ENCODE measurements at places on chromosomes 2 and 18. TPM values are rescaled to one million over a fixed set of nuclear protein-coding genes. Genes with fewer than 3 reads are reported as not detected.
A peak's percentile ranks its signal among the peaks of the same experiment; 100 is the strongest.

Gene CYP27A1
- 5.8 TPM for total RNA-seq

- DNase-seq = no peak
Measured at GRCh38 chr2:187266147-187266546, 181.9 kb downstream of the CALCRL start.

Gene NDC80
- total RNA-seq = 26.0 TPM

DNA sequence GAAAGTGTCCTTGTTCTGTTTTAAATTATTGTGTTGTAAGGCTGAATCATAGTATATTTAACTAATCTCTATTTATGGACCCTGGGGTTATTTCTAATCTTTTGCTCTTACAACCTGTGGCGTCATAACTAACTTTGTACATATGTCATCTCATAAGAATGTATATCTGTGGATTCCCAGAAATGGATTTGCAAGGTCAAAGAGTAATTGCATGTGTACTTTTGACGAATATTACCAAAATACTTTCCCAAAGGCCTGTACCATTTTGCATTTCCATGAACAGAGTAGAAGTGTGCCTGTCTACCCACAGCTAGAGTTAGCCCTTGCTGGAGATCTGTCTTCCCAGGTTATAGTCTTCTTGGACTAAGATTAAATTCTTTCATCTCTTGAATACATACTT, 42.8 kb downstream of the SEMA4F start:
- DNase-seq = peak; percentile 19

DNA sequence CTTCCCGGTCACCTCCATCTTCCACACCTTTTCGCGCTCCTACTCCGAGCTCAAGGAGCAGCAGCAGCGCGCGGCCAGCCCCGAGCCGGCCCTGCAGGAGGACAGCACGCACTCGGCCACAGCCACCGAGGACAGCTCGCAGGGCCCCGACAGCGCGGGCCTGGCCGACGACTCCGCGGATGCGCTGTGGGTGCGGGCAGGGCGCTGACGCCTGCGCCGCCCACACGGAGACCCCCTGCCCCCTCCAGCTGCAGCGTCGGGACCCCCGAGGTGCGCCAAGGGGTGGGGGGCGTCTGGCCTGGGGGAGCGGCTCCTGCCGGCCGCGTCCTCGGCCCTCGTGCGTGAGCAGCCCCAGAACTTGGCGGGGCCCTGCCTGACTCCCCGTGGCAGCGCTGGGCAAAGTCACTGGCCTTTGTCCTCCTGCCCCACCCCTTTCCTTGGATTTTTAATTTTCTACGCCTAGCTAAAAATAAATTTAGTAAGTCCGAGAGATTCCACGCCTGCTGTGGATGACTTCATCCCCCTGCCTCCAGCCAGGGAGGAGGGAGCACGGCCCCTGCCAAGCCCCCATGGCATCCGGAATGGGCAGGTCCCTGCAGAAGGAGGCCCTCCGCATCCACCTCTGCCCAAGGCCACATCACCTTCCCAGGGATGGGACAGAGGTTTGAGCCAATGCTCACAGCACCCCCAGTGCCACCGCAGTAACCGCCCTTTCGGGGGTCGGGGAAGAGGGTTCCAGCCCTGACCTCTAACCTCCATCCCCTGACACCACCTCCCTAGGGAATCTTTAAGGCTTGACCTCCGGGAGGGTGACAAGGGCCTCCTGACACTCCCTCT, 51.6 kb downstream of the SLC66A2 start:
- no peak for DNase-seq

- DNase-seq = no peak
Measured at GRCh38 chr2:212752730-212753351, 214.2 kb upstream of the ERBB4 start.

DNA sequence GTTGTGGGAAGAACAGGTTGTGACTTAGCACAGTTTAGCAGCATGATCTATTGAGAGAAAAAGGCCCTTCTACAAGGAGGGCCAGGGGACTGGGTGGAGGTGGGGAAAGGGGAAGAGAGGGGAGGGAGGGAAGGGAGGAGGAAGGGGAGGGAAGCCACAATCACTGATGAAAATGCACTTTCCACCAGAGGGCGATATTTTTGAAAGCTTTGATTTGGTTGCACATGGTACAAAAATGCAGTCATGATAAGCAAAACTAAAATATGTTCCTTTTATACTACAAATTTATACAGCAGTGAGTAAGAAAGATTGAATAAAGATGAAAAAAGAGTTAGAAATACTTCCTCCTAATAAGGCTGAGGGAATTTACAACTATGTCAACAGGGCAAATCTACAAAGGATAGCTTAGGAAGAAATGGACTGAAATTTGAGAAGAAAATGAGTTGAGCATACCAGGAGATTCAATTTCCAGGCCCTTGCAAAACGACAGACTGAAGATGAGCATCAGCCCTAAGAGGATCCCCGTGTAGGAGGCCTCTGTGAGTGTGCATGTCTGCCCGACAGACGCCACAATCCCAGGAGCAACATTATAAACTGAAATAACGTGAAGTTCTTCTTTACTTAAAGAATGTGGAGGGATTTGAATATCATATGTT, 17.2 kb downstream of the SH3YL1 start:
- peak; percentile 79 for DNase-seq

Gene LAMA3
- total RNA-seq = 224 TPM

DNA sequence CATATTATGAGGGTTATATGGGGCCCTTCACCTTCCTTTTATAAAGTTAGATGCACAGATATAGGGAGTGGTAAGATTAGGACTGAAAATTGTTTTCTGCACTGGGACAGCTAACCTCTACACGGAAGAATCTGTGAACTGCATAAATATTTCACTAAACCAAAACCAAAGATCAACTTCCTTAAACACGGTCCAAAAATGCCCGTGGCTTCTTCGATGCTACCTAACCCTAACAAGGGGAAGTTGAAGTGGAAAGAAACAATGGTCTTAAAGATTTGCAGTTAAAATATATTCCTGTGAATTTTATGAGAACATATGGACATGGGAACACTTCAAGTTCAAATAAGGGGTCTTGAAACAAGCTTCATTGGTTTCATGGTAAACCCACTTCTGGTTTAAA, 33.3 kb upstream of the PAX3 start:
- DNase-seq = no peak

Gene GPR17
- total RNA-seq = 1.0 TPM

Gene MAP3K2
- total RNA-seq = 64.7 TPM

- no peak for DNase-seq
Measured at GRCh38 chr2:15047184-15047583, 414.7 kb downstream of the LRATD1 start.

DNA sequence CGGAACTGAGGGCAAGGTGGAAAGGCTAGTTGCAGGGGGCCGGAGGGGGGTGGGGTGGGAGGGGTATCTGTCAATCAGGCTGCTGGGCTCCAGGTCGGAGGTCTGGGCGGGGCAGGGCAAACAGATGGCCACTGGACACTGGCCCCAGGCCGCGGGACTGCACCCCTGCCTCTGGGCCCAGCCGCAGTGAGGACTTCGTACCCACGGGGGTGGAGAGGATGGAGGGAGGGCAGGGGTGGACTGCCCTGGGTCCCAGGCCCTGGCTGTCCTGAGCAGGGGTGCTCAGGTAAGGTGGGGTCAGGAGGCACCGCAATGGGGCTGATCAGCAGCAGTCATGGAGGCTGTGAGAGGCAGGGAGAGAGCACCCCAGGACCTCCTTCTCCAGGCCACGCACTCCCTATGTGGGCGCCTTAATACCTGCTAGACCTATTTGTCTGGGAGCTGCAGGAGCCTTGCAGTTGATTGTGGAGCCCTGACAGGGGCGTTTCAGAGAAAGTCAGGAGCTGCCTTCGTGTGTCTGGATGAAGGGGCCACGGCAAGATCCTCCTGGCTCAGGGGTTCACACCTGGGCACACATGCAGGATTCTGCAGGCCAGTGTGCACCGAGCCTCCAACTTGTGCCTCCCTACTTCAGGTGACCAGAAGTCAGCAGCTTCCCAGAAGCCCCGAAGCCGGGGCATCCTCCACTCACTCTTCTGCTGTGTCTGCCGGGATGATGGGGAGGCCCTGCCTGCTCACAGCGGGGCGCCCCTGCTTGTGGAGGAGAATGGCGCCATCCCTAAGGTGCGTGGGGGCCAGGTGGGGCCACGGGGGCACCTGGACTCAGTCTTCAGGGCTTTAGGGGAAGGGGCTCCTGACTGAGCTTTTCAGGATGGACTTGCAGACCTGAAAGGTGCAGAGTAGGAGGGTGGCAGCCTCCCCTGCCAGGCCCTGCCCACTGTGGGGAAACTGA, 1.5 kb downstream of the CTDSP1 start:
- no peak for DNase-seq

Gene PLEKHH2
- 2.7 TPM for total RNA-seq

Gene TACR1
- total RNA-seq = not detected

Gene SERPINB11
- total RNA-seq = not detected

DNA sequence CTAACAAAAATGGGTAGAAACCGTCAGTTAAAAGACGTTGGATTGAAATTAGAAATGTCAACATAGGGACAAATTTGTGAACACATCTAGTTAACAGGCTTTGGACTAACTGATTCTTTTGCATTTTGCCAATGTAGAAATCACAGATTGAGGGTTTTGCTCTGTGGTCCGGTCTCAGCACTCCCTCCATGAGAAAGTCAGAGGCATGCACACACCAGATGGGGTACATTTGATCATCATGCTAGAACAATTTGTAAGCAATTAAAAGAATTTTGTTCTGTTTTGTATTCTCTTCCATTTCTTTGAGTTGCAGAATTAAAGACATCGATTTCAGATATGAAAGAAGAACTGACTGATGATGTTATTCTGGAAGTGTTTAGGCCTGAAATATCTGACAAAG, 179.1 kb upstream of the CCDC68 start:
- DNase-seq = no peak

GRCh38 chr2:119838179-119838578, 78.5 kb downstream of the PTPN4 start:
- DNase-seq = no peak

Gene CGREF1
- total RNA-seq = 18.7 TPM

- DNase-seq = peak; percentile 58
Measured at GRCh38 chr2:220034426-220035130, 407.1 kb downstream of the SLC4A3 start.

Gene OR6B2
- not detected for total RNA-seq

Gene TWIST2
- total RNA-seq = 5.8 TPM

- no peak for DNase-seq
Measured at GRCh38 chr2:124536591-124536990, 511.5 kb downstream of the CNTNAP5 start.

GRCh38 chr2:202355993-202356505, 20.1 kb upstream of the BMPR2 start:
- no peak for DNase-seq

DNA sequence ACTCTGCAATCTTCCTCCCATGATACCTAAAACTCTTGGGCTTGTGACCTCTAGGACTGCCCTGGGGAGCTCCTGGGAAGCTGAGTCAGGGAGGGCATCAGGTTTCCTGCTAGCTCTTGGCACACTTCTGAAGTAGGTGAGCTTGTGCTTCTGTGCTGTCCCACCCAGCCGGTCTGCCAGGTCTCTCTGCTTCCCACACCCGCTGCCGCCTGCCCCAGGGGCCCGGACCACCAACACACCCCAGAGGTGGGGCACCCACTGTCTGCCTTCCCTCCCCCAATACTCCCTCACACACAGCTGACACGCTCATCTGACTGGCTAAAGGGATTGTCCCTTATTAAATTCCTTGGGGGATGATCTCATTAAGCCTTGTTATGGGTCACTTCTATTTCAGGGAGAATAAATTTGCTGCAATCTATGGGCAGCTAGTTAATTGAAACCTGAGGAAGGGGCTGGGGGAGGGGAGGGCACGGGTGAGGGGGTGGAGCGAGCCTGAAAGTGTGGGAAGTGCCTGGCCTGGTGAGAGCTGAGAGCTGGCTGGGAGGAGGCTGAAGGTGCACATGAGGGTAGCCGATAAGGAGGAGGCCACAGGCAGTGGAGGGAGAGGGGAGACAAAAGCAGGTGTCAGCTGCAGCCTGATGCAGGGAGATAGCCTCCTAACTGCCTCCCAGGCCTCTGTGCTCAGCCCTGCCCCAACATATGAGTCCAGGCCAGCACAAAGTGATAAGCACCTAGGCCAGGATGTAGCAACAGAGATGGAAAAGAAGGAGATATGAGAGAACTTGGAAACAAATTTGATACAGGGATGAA, 48.8 kb downstream of the HAUS1 start:
- DNase-seq = peak; percentile 68

Gene ABCB11
- total RNA-seq = 0.11 TPM

DNA sequence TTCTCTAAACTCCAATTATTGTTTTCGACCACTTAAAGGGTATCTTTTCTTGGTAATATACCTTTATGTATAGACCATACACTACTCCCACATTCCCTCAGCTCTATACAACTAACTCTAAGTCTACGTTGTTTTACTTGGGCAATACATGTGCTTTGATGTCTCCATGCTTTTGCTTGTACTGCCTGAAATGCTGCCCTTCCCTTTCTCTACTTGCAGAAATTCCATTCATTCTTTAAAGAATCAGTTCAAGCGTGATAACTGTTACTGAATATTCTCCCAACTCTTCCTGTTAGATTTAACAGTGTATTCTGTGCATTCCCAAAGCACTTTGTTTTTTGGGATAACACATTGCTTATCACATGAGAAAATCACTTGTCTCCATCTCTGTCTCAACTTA, 157.0 kb upstream of the AQP4 start:
- DNase-seq = no peak

Gene MOCOS
- 5.1 TPM for total RNA-seq

Gene REG3G
- total RNA-seq = not detected

Gene LYG2
- total RNA-seq = not detected

- DNase-seq = peak; percentile 65
Measured at GRCh38 chr2:160352500-160352899, 141.1 kb downstream of the RBMS1 start.

DNA sequence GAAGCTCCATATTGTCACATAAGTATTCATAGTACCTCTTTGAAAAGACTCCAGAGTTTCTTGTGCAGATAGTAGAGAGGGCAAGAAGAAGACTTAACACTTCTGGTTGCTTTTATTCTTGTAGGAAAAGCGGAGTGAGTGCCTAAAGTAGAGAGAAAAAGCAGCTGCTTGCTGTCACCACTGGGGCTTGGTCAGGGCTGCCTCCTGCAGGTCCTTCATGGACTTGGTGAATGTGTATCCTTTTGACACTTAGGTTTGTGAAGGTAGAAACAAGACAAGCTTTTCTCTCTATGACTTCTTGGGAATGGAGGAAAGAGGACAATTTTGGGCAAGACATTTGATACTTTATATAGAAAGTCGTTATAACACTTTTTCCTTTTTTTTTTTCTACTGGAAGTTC, 312.8 kb upstream of the FANCL start:
- peak; percentile 51 for DNase-seq

Gene PROKR1
- total RNA-seq = 0.12 TPM
